ENCODE measurements at places on chromosomes 5 and 9.

GRCh38 chr9:133814586-133815208, 76.5 kb upstream of the SARDH start:
- DNase-seq: no peak

GRCh38 chr5:93358176-93358575, 222.8 kb downstream of the NR2F1-AS1 start:
- DNase-seq: no peak

DNA sequence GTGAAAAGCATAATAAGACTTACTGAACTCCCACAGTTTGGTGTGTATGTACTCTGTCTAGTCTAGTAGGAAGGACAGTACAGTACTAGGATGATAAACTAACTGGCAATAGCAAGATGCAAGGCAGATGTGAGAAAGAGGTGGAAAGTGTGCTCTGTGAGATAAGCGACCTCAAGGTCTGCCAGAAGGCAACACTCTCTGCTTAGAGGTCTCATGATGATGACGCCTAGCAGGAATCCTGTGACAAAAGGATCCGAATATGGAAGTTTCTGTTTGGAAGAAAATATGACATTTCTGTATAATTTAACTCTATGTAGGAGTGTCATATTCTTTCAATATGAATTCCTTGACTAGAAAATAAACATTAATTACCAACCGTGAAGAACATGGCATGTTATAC, 112.2 kb downstream of the PLPPR1 start:
- DNase-seq: no peak

GRCh38 chr5:179415291-179416060, 70.2 kb upstream of the ADAMTS2 start:
- no peak for DNase-seq

- no peak for DNase-seq
Measured at GRCh38 chr5:151258816-151259215, 5.8 kb downstream of the GM2A start.

- DNase-seq: no peak
Measured at GRCh38 chr5:83865579-83865978, 144.9 kb upstream of the HAPLN1 start.

All from DMS79 treated with DMSO at 0.1 percent for 48 hours (cell line).